Forelimb muscle (tissue), 1 donor: ENCODE measurements at places on chromosomes 5 and 9. TPM values are rescaled to one million over a fixed set of nuclear protein-coding genes. Genes with fewer than 3 reads are reported as not detected.

GRCh38 chr5:1886846-1887587 lies 4.3 kb upstream of the IRX4 start:
- DNase-seq = no peak

Gene ENTPD8
- polyA plus RNA-seq = 0.46 TPM

DNA sequence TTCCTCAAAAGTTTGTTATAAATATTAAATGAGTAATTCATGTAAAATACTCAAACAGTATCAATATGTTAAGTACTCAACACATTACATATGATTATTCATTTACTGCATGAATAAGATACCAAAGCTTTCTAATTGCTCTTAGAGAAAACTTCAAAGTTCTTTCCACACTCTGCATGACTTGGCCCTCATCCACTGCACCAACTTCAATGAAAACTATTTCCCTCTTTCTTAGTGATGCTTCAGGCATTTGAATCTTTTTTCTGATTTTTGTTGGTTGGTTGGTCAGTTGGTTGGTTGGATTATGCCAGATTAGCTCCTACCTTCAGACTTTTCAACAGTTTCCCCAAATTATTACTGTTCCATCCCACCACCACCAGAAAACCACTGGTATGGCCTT lies 314.7 kb upstream of the RGMB start:
- DNase-seq = no peak

GRCh38 chr9:88535226-88536022 lies 446 bp downstream of the NXNL2 start:
- DNase-seq = no peak

Gene TMEM174
- polyA plus RNA-seq = not detected

GRCh38 chr5:35112300-35112699 lies 64.6 kb upstream of the AGXT2 start:
- DNase-seq = no peak

DNA sequence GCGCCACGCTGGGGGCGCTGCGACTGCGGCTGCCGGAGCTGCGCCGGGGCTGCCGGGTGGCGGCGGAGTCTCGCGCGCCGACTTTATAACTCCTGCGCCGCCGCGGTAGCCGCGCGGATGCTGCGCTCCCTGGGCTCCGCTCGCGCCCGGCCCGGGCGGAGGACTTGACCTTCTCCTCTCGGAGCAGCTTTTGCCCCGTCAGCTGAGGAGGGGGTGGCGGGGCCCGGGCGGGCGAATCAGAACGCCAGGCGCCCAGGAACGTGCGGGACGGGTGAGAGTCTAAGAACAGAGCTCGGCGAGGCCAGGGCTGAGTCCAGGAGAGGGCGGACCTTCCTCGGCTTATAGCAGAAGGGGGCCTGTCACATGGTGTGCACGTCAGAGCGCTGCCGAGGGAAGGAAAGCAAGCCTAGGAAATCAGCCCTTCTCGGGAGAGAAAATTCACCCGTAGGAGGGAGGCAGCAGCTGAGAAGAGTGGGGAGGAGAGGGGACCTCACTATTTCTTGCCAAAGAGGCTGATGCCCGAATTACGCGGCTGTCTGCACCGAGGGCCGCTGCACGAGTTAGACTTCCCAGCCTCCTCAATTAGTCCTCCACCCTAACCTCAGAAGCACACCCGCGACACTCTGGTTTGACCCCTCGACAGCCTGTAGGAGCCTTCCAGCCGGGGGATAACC lies at the start of gene FOXD1:
Gene FOXD1, minus strand, starts transcription at position 315 of the 674 bp plus-strand sequence. CDS start 415 bp downstream, outside the sequence.
- DNase-seq = peak; percentile 65

Gene PCDHGA12
- 1.7 TPM for polyA plus RNA-seq

DNA sequence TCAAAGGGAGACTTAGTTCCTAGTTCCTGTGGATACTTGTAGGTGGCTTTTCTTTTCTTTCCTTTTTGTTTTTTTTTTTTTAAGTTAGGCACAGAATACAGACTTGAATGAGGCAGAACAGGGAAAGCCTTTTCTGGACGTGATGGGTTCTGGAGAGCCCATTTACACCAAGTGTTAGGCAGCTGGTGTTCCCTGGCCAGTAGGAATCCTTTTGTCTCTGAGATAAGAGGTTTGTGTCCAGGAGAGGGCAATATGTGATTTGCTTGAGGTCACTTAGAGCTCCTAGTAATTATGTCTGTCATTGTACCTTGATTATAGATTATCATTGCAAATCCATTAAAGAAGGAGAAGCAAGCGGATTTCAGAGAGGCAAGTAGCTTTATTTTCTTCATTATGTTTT lies 9.1 kb downstream of the MEGF10 start:
- no peak for DNase-seq

DNA sequence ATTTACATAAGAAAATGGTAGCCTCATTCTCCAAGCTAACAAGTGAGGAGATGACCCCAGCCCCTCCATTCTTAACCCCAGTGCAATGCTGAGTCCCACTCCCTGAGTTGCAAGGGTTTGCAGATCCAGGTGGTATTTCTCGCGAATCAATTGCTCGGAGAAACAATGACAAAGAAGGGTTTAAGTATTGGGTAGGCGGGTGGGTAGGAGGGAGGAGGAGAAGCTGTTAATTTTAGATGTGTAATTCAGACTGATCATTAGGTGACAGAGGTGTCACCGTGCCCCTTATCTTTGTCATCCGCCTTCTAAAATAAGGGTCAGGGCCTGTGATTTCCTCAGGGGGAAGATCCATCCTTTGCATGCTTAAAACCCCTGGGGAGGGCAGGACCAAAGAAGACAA lies 17.0 kb upstream of the SH3RF2 start:
- DNase-seq = no peak
